Mesothelial cell of epicardium (in vitro differentiated cells): ENCODE measurements at places on chromosomes 3 and 15.

DNA sequence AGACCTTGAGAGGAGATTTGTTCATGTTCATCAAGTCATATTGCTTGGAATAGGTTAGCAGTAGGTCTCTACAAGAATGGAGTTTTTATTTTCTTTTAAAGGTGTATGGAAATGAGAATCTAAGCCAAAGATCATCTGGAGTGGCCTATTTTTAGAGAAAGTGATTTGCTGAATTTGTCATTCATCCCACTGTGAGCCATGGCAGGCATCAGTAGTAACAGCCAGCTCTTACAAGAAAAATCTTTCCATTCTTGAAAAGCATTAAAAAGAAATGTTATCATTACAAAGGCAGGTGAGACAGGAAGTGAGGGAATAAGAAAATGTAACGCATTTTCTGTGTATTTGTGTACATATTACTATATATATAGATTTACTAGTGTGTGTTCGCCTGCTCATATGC, 29.6 kb downstream of the STAC start:
- DNase-seq = no peak

DNA sequence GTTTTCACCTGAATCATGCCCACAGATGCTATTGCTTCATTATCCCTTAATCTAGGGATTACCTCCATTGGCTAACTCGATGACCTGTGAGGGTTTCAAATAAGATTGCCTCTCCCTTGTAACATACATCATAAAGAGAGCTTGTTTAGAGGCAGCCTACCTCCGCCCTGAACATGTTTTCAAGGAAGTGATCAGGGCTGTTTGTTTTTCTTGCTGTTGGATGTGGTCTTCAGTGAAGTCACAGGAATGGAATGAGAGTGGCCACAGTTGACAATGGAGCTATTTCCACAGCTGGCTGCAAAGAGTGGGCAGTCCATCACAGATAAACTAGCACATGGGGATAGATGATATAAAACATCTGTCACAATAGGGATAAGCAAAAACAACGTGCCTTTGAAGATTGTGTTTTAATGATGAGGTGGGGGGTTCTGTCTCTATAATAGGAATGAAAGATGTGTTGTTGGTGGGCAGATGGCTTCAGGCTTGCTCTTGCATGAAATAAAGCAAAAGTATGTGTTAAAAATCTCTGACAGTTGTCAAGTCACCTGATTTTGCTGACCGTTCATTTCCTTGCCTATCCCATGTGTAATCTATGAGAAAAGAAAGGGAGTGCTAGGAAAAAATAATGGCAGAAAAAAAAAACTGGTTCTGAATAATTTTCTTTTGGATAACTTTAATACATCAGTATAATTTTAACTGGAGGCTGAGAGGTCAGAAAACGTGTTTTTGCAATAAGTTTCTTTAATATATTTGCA, 642.3 kb downstream of the RBMS3 start:
- no peak for DNase-seq

DNA sequence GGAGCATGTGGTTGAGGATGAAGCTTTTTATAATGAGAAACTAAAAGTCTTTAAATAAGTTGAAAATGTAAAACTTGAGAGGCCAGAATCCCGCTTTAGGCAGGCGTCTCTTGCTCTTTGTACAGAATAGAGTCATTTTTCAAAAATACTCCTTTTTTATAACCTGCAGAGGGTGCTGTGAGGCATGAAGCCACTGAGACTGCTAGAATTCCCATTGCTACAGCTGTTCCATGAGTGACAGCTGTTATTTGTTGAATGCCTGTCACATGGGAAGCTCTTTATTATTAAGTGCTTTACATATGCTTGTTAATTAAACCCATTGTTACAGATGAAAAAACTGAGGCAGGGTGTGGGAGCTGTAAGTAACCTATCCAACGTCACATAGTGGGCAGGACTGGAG, 18.5 kb downstream of the MINAR1 start:
- DNase-seq = no peak

GRCh38 chr3:128736601-128737000, 10.6 kb downstream of the RAB7A start:
- DNase-seq = no peak

GRCh38 chr3:12193485-12194165, 34.9 kb upstream of the TIMP4 start:
- no peak for DNase-seq

DNA sequence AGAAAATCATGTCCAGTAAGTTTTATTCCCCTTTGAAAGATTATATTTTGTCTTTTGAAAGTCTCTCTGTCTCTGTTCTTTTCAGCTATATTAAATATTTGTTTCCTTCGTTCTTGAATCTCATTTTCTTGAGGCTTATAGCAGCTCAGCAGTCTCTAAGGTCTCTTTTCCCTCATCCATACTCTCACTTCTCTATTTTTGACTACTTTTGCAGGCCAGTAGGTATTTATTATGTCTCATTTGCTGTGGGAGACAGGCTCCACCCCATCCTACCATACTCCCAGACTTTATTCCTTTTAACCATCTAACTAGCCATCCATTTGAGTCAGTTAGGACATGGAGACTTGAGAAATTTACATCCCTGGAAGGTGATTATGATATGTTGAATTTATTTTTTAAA, 71.0 kb downstream of the FILIP1L start:
- no peak for DNase-seq

GRCh38 chr3:178152031-178152806, 384.0 kb upstream of the KCNMB2 start:
- no peak for DNase-seq

DNA sequence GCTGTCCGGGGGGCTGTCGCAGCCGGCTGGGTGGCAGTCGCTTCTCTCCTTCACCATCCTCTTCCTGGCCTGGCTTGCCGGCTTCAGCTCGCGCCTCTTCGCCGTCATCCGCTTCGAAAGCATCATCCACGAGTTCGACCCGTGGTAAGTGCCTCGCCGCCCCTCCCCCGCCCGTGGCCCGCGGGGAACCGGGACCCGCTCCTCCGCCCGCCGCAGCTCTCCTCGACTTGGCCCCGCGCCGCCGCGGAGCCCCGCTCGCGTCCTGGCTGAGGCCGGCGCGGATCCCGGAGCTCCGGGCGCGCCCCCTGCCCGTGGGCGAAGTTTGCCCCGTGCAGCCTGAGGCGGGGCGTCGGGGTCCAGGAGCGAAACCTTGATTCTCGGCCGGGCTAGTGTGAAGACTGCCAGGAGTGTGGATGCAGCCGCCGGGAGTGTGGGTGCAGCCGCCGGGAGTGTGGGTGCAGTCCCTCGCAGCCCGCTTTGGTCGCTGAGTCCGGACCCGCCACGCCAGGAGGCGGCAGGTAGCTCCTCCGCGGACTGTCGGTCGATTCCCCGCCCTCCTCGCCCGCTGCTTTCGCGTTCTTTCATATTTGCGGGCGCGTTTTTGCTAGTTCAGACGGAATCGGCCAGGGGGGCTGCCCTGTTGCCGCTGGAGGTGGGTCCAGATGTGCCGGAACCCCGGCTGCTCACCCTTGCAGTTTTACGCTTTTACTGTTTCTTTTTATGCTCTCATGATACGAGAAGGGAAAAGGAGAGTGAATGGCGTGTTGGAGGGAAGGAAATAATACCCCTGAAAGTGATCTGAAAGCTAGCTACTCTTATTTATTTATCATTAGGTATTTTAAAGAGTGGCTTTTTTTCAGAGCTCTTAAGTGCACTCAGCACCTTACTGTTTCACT, 692 bp downstream of the STT3B start:
- DNase-seq = peak; percentile 36

DNA sequence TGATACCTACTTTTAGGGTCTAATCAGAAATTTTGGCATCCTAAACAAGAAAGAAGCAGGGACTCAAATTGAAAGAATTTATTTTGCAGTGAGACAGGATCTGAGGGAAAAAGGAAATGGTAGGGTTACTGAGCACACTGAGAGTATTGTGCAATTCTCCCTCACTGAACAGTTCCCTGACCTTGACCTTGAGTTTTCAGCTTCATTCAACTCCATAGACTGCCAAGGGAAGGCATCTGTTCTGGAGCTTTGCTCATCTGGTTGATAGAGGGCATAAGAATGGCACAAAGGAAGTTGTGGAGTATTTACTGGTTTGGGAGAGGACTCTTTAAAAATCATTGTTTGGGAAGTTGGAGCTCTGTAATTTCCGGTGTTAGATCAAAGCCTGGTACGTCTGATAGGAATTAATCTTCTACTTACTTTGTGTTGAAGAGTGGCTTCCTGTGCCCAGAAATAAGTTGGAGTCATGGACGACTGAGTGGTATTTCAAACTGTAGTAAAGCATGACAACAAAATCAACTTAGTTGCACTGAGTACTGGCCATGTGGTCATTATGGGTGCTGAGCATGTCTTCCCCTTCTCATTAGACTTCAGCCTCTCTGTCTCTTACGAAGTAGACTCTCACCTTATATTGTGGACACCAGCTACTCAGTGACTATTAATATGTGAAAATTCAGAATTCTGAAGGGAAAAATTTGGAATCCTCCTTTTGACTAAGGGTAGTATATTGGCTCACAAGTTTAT, 40.8 kb downstream of the CLDN1 start:
- DNase-seq = no peak

- DNase-seq = no peak
Observed at GRCh38 chr15:31590609-31591008, 264.0 kb downstream of the KLF13 start.

DNA sequence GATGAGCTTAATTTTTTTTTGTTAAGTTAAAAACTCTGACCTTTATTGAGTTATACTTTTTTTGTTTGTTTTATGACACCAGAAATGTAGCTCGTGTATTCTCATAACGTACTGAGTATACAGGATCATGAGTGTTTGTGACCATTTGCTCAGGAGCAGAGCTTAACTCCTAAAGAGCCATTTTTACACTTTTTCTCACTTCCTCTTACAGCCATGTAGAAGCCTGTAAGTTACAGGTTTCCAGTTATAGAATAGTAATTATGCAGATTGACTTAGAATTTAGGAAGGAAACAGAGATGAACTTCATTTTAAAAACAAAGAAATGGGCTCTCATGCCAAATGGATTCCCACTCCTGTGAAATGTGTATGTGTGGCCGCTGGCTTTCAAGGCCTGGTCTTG, 151.7 kb downstream of the MCTP2 start:
- DNase-seq = no peak

- no peak for DNase-seq
Observed at GRCh38 chr15:100972975-100973350, 53.8 kb downstream of the LRRK1 start.

DNA sequence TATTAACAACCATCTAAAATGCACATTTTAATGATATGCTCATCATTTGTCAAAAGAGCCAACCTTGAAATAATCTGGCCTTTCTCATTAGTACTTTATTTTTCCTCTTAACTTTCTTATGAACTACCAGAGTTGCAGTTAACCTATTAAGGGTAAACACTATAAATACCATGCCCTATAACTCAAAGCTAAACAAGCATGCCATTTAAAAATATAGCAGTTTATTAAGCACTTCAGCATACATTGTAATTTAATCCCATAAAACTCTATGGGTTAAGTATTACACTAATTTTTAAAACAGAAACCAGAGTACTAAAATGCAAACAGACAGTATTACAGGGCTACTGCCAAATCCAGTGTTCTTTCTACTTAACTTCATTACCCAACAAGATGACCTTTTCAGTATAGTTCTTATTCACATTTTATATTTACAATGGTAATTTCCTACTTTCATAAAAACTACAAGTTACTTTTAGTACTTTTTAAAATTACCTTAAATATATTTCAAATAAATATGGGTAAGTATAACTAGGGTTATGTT, 11.8 kb downstream of the NPTN start:
- DNase-seq = no peak

- no peak for DNase-seq
Observed at GRCh38 chr3:72370947-72371346, 477.3 kb downstream of the SHQ1 start.

- DNase-seq = no peak
Observed at GRCh38 chr15:68112706-68113105, 58.6 kb downstream of the PIAS1 start.

DNA sequence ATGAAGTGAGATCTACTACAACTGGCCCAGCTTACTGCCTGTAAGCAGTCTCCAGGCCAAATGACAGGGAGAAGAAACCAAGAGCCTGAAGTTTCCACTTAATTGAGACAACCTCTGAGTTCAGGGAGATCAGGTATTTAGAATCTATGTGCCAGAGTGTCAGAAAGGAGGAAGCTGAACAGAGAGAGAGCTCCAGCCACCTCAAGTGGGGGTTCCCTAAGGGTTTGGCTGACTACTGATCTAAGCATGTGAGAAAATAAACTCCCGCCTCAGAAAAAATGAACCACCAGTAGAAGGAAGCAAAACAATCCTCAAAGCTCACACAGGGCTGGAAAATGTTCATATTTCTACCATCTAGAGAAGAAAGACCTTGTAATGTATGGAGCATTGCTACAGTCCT, 25.0 kb downstream of the ADAM10 start:
- DNase-seq = no peak

GRCh38 chr3:18044971-18045880, 302.8 kb upstream of the TBC1D5 start:
- no peak for DNase-seq

- DNase-seq = no peak
Observed at GRCh38 chr3:27521872-27522265, 37.7 kb upstream of the SLC4A7 start.

GRCh38 chr15:67755264-67755663, 70.0 kb upstream of the SKOR1 start:
- no peak for DNase-seq

DNA sequence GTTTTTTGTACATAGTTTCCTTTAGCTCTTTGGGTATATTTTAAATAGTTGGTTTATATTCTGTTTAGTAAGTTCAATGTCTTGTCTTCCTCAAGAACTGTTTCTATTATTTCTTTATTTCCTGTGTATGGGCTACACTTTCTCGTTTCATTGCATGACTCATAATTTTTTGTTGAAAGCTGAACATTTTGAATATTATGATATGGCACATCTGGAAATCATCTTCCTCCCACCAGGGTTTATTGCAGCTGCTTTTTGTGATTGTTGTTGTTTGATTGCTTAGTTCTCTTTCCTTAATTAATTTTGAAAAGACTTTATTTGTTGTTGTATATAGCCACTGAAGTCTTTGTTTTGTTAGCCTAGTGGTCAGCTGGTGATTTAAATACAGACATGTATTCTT, 43.8 kb downstream of the LSM3 start:
- no peak for DNase-seq

- no peak for DNase-seq
Observed at GRCh38 chr3:10309736-10310135, 11.2 kb downstream of the SEC13 start.

- DNase-seq = no peak
Observed at GRCh38 chr15:77830051-77830468, 197.3 kb upstream of the LINGO1 start.

- no peak for DNase-seq
Observed at GRCh38 chr15:89898614-89899294, 5.0 kb upstream of the AP3S2 start.

GRCh38 chr3:15932348-15933300, 134.8 kb upstream of the ANKRD28 start:
- DNase-seq = no peak

GRCh38 chr15:27028858-27029477, 58.0 kb downstream of the GABRG3 start:
- no peak for DNase-seq

GRCh38 chr15:59148153-59148833, 43.3 kb downstream of the CCNB2 start:
- DNase-seq = no peak

DNA sequence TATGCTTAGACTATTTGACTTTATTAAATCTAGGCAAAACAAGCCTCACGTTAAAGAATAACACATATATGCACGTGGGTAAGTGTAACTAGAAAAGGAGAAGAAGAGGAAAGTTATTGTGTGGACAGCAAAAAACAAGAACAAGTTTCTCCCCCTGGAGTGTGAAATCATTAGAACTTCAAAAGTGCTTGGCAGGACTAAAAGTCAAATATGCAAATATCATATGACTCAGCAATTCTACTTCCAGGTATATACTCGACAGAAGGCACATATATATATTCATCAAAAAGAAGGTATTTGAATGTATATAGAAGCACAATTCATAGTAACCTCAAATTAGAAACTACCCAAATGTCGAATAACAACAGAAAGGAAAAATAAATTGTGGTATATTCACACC, 68.9 kb upstream of the STXBP5L start:
- no peak for DNase-seq
